ENCODE measurements at places on chromosomes 5 and 9. TPM values are rescaled to one million over a fixed set of nuclear protein-coding genes. Genes with fewer than 3 reads are reported as not detected.

ADAMTSL1 gene
- total RNA-seq = 9.9 TPM

SOWAHA gene
- total RNA-seq = not detected

GLE1 gene
- 14.6 TPM for total RNA-seq

GPR150 gene
- total RNA-seq = 0.23 TPM

COL15A1 gene
- 129 TPM for total RNA-seq

ADAMTS19 gene
- total RNA-seq = not detected

MYO10 gene
- 8.5 TPM for total RNA-seq

DTWD2 gene
- total RNA-seq = 8.5 TPM
